Stimulated activated CD4-positive, alpha-beta T cell treated with anti-CD3 and anti-CD28 coated beads, Interleukin-2, amount 100 ng/mL, for 4 hours (primary cell): ENCODE measurements at places on chromosomes 16 and 17.

GRCh38 chr17:73480740-73481139 is 163.5 kb downstream of the SDK2 start:
- DNase-seq = no peak

- DNase-seq = no peak
These were observed 97.6 kb upstream of the FAM20A start for GRCh38 chr17:68698746-68699145.

DNA sequence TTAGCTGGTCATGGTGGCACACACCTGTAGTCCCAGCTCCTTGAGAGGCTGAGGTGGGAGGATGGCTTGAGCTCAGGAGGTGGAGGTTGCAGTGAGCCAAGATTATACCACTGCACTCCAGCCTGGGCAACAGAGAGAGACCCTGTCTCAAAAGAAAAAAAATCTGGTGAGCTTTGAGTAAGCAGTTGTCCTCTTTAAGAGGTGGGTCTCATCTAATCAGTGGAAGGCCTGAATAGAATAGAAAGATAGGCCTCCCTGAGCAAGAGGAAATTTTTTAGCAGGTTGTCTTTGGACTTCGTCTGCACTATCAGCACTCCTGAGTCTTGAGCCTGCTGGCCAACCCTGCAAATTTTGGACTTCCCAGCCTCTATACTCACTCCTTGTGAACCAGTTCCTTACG is 266.0 kb upstream of the ZFHX3 start:
- no peak for DNase-seq

GRCh38 chr16:16063683-16064082 is 114.3 kb downstream of the ABCC1 start:
- DNase-seq = no peak

DNA sequence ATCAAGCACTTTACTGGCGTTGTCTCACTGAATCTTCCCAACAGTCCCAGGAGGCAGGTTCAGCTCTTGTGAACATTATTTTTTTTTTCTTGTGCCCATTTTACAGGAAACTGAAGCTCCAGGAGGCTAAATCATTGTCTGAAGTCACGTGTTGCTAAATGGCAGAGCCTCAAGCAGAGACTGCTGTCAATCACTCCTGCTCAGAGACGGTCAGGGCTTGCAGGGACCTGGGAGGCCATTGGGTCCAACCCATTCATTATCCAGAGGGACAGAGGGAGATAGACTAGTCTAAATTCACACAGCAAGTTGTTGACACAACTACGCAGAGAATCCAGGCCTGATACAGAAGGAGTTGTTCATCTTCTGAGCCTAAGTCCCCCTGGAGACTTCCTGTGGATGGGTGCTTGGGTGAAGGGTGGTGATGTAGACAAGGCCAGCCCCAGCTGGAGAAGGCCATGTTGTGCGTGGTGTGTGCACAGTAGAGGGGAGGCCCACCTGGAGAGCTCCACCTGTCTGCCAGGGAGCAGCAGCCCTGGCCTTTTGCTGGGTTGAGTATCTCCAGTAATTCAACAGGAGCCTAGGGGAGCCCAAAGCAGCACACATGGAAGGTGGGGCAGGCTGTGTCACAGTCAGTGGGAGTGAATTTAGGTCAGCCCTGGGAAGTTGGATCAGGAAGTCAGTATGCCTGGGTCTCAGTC is 24.3 kb upstream of the C1QL1 start:
- DNase-seq = no peak

GRCh38 chr16:35208001-35208935 is 1748.9 kb downstream of the TP53TG3F start:
- no peak for DNase-seq

DNA sequence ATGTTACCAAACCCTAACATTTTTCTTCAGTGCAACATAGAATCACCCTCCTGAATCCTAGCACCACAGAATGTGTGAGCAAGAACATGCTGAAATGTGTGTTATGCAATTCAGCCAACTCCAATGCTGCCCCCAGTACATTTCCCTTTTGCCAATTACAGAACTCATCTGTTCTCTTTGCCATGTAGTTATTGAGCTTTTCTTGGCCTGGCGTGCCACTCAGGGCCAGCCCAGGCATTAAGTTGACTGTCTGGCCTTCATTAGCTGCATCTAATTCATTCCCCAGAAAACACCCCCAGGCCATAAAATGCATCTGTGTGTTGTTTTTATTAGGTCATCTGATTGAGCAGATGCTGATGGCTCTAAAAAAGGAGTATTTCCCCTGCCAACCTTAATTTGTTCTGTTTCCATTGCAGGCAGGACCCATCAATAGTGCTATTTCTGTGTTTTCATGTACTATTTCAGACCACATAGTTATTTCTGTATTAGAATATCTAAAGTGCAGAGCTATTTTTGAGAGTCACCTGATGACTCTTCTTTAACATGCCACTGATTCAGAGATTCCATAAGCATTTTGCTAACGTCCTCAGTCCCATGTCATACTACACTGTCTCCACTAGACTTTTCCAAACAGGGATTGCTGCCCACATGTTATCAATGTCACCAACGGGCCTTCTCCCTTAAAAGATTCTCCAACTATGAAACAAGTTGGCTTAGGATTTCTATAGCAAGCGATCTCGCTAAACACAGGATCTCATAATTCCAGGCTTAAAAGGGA is 969.7 kb downstream of the CDH11 start:
- no peak for DNase-seq

DNA sequence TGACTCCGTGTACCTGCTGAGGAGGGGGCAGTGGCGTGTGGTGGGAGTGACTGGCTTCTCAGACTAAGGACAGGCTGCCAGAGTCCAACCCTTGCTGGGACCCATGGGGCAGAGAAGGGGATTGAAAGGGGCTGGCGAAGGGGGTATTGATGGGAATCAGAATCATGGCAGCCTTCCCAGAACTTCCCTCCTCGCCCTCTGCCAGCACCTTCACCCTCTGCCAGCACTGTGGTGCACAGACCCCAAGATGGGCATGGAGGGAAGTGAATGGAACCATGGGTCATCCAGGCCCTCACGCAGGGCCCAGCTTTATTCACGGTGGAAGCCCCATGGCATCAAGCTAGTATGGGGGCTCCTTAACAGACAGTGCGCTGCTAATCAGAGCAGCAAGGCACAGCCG is 76.8 kb downstream of the IRX5 start:
- DNase-seq = no peak

DNA sequence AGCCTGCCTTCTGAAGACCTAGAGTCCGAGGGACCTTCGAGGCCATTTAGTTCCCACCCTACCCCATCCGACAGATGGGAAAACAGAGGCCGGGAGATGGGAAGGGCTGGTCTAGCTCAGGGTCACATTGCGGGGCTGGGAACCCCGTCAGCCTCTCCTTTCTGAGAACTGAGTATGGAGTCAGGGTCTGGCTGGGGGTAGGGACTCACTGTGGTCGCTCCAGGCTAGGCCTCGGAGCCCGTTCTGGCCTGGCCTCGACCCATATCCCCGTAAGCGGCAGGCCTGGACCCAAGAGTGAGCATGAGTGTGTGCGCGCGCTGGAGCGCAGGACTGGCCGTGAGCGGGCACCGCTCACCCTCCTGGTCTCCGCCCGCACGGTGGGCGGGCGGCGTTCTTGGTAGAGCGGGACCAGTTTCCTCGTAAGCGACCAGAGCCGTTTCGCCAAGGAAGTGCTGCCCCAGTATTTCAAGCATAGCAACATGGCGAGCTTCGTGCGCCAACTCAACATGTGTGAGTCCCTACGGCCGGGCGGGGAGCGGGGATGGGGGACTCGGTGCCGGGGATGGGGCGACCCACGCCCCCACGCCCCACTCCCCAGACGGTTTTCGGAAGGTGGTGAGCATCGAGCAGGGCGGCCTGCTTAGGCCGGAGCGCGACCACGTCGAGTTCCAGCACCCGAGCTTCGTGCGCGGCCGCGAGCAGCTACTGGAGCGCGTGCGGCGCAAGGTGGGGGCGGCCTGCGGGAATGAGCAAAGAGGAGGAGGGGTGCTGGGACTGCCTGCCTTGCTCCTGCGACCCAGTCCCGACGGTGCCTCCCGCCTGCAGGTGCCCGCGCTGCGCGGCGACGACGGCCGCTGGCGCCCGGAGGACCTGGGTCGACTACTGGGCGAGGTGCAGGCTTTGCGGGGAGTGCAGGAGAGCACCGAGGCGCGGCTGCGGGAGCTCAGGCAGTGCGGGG is 855 bp downstream of the HSF4 start:
- DNase-seq = no peak

- no peak for DNase-seq
These were observed 32.6 kb downstream of the WNT9B start for GRCh38 chr17:46883871-46884520.

- DNase-seq = no peak
These were observed 30.7 kb downstream of the PRKAR1A start for GRCh38 chr17:68542698-68543463.

GRCh38 chr17:20010099-20010863 is 1.1 kb downstream of the SPECC1 start:
- no peak for DNase-seq

DNA sequence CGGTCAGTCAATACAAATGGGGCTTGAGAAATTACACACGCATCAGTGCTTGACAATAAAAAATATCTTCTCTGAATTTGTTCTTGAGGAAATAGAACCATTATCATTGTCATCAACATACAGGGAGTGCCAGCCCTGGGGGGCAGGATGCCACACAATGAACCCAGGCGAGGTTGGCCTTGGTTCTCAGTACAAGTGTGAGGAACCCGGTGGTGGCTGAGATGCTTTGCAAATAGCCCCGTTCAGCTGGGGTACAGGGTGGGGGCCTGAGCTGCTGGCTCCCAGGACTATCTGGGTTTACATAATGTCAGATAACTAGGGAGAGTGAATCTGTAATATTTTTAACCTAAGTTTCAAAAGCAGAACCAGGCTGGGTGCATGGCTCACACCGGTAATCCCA is 112.8 kb upstream of the CDC42EP4 start:
- DNase-seq = no peak

- no peak for DNase-seq
These were observed at the start of gene TBX4 for GRCh38 chr17:61452301-61453290. Gene TBX4 (plus strand): TSS chr17:61452422. CDS start chr17:61456491, 4,069 bp downstream.

DNA sequence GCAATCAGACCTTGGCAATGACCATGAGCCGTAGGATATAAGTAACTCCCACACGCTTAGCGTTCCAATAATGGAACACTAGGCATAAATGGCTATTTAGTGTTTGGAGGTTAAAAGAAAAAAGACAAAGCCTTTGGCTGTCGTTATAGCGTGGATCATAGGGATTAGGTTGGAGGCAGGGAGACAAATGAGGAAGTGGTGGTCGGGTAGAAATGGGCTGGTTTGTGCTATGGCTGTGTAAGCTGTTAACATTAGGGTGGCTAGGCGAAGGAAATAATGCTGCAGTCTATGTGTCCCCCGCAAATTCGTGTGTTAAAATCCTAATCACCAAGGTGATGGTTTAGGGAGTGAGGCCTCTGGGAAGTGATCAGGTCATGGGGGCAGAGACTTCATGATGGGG is 120.4 kb upstream of the IRX6 start:
- DNase-seq = no peak

DNA sequence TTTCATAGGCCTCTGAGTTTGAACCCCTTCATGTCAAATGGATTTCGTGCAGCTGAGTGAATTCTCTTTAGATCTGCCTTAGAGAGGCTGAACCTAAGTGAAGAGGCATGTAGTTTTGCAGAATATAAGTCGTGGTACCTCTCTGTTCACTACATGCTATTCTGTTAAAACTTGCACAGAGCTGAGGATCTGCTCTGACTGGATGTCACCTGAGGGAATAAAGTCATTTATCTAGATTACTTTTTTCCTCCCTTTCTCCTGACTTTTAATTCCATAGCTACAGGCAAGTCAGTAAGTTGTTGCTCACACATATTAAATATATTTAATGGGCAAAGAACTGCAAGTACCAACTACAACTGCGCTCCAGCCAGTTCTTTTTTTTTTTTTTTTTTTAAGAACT is 64.7 kb downstream of the WNT3 start:
- DNase-seq = no peak

DNA sequence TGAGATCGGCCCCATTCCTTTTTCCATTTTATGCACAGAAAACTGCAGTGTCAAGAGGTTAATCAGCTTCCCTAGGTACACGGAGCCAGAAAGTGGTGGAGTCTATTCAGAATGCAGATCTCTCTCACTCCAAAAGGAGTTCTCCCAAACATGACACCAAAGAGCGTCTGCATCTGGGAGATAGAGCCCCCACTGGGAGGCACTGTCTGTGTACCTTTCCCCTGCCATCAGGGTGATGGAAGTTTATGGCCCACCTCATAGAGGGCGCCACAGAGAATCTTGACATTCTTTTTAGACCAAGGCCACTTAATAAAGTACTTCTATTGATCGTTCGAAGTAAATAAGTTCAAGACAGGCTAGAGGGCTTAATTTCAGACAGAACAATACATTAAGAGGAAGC is 493.7 kb upstream of the ERCC4 start:
- DNase-seq = no peak

- DNase-seq = no peak
These were observed 264.2 kb downstream of the MRTFB start for GRCh38 chr16:14335297-14335696.

DNA sequence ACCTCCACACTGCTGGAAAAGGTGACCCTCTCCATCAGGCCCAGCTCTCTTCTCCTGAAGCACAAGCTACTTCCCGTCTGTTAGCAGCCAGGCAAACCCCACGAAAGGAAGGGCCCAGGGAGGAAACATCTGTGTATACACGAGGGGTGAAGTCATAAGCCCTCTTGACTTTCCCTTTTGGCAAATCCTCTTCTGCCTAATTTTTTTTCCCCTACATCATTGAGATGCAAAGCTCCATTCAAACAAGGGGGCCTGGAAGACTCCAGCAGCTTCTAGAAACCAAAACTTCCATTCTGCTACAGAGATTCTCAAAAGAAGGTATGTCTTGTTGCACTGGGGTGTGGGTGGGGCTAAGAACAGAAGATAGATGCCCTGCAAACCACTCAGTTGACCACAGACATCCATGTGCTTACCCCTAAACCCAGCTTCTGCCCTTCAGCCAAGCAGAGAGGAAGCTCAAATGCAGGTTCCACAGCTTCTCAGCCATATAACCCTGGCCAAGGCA is 145.6 kb upstream of the RCVRN start:
- DNase-seq = no peak

DNA sequence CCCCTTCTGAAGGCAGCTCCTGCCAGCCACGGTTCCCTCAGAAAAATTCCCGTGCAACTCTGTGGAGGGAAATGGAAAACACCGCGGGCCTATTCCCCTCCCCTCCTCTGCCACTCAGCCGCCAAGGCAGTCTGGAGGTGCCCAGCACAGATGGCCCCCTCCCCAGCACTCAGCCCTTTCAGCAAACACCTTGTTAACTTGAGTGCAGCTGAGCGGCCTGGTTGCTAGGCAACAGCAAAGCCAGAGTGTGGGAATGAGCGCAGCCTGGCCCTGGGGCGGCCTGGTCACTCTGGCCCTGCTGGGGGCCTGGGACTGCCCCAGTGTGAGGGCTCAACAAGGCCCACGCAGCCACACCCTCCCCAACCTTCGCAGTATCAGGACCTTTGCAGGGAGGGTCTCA is 32.8 kb downstream of the CACNA1G start:
- DNase-seq = no peak

- no peak for DNase-seq
These were observed 180.1 kb downstream of the SPECC1 start for GRCh38 chr17:20189302-20189701.

DNA sequence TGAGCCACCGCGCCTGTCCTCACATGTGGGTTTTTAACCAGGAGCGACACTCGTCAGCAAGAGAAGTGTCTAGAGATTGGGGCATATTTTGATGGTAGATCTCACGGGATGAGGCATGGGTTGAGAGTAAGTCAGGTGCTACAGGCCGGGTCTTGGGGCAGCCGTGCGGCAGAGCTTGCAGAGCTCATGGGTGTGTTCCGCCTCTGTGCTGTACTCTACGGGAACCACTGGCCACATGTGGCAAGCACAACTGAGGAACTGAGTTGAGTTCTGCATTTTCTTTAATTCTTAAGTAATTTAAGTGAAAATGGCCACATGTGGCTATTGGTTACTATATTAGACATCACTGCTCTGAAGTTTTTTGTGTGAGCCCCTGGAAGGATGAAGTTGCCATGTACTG is 9.6 kb downstream of the CLUAP1 start:
- DNase-seq = no peak
